ENCODE measurements at places on chromosomes 2 and 18.

GRCh38 chr2:241082341-241083090 lies 19.6 kb downstream of the MTERF4 start:
- DNase-seq = no peak

- no peak for DNase-seq
Measured at GRCh38 chr2:40279001-40279400, 172.9 kb downstream of the SLC8A1 start.

DNA sequence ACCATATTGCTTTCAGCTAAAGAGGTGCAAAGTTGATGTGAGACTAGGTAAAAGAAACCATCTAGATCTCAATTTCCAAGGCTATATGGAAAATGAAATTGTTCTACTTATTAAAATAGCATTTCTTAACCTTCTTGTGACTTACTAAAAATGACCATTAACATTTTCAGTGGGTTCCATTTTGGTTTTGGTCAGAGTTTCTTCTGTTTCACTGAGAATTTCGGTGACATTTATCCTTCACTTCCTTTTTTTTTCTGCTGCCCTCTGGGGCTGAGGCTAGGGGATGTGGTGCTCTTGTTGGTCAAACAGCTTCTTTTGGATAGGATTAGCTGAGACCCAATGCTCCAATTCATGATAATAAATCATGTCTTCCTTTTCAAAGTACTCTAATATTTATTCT lies 44.3 kb upstream of the REL start:
- no peak for DNase-seq

DNA sequence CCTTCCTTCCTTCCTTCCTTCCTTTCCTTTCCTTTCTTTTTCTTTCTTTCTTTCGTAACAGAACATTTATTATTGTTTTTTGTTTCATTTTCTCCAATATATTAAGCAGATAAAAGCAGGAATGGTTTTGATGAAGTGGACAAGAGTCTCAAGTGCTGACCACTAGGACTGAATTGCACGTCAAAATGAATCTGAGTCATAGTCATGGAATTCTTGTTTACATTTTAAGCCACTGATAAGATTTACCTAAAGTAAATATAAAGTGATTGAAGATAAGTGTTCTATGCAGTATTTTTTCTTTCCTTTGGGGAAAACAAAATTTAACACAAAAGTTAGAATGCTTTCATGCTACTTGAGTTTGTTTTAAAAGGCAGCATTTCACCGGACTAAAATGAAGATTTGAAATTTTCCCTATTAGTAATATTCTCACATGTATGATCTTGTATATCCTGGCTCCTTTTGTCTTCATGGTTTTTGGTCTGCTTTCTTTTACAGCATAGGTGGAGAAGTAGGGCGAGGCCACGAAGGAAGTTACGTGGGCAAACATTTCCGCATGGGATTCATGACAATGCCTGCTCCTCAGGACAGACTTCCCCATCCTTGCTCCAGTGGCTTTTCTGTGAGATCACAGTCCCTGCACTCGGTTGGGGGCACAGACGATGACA lies 113.5 kb downstream of the NYAP2 start:
- no peak for DNase-seq

- DNase-seq = no peak
Measured at GRCh38 chr2:237614151-237614720, 13.2 kb upstream of the LRRFIP1 start.

DNA sequence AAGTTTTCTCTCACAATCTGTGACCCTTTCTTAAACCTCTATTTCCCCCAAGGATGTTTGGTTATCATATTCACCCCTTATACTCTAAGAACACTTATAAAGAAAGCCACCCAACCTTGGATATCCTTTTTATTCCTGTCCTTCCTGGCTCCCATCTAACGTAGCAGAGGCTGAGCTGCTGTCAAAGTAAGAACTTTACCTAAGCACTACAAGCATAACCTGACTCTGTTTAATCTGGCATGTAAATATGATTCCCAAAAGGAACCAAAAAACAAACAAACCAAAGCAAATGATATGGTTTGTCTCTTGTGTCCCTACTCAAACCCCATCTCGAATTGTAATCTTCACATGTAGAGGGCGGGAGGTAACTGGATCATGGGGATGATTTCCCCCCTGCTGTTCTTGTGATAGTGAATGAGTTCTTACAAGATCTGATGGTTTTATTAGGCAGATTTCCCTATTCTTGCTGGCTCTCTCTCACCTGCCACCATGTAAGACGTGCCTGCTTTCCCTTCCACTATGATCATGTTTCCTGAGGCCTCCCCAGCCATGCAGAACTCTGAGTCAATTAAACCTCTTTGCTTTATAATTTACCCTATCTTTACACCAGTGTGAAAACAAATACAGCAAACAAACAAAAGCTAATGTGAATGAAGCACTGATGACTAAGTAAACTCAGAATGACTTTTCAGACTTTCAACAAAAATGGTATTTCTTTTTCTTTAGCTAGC lies 72.7 kb upstream of the SPOPL start:
- DNase-seq = no peak

DNA sequence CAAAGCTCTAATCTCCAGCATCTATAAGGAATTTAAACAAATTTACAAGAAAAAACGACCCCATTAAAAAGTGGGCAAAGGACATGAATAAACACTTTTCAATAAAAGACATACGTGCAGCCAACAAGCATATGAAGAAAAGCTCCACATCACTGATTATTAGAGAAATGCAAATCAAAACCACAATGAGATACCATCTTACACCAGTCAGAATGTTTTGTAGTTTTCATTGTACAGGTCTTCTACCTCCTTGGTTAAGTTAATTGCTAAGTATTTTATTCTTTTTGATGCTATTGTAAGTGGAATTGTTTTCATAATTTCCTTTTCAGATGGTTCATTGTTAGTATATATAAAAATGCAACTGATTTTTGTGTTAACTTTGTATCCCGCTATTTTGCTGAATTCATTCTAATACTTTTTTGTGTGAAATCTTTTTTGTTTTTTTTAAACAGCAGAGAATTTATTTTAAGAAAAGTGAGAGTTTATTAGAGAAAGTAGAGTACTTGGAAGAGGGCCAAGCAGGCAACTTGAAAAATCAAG lies 40.7 kb downstream of the SLC39A10 start:
- DNase-seq = no peak

GRCh38 chr18:54330768-54331548 lies 26.7 kb downstream of the STARD6 start:
- no peak for DNase-seq

DNA sequence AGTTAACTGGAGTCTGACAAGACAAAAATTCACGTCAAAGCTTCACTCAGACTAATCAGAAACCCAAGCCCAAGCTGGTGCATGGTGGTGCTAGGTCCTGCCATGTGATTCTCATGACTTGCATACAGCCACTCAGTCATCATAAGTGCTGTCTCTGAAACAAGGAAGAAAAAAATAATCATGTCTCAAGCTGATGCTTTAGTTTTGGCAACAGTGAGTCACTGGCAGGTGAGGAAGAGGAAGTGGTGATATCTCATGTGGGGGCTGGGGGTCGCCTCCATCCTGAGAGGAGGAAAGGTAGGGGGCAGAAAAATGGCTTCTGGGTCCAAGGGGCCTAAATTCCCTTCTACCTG lies 136.3 kb downstream of the TMEM163 start:
- DNase-seq = no peak

GRCh38 chr2:128290356-128290755 lies 28.3 kb downstream of the HS6ST1 start:
- DNase-seq = no peak

GRCh38 chr2:194004590-194005206 lies 1652.3 kb upstream of the SLC39A10 start:
- DNase-seq = no peak

- DNase-seq = no peak
Measured at GRCh38 chr2:119541476-119541875, 2.8 kb upstream of the CFAP221 start.

GRCh38 chr2:20198796-20199632 lies 25.9 kb downstream of the SDC1 start:
- DNase-seq = no peak

DNA sequence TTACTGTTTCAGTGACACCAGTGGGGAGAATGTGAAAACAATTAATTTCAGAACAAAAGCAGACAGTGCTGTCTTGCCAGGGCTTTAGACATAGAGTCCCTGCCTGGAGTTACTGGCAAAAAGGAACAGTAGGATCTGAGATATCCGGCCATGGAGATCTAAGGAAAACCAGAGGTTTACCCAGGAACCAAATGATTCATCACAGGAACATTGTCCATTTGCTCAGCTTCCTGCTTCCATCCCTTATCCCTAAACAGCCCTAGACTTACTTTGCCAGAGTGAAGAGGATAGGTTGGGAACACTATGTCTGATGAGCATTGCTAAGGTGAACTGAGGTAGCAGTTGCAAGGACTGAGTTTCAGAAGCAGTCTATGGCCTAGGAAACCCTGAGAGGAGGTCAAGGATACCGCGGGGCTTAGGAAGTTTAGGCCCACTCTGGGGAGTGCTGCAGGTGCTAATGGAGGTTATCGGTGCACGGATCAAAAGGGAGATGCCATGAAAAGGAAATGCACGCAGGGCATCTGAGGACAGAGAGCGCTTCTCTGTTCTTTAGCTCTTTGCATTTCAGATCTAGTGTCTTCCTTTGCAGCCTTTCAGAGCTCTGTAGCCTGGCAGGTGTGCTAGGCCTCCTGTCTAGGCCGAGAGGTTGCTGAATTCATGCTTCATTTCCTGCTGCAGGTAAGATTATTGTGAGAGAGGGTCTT lies 223.9 kb downstream of the CDCA7 start:
- DNase-seq = no peak

- DNase-seq = no peak
Measured at GRCh38 chr2:85259101-85259590, 68.6 kb downstream of the TGOLN2 start.

DNA sequence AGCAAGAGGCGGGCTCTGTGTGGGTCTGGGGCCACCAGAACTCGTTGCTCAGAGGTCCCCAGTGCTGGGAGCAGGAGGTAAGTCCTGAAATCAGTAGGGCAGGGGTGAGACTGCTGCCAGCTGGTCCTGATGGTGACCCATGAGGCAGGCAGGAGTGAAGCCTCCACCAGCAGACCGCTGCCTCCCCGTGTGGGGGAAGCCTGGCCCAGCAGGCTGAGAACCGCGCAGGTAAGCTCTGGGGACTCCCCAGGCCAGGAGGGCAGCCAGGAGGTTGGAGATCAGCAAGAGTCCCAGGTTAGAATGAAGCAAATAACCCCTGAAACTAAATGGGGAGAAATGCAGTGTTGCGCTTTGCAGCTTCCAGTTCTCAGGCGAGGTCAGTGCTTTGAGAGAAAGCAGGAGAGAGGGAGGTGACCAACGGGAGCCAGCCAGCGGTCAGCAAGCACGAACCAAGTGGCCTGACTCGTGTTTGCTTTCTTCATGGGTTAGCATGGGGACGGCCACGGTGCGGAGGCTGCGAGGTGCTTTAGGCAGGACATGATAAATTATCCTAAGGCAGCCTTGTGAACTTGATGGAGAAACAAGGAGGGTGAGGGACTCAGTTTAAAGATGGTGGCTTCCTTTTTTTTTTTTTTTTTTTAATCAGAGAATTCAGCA lies 26.2 kb downstream of the INHBB start:
- no peak for DNase-seq

DNA sequence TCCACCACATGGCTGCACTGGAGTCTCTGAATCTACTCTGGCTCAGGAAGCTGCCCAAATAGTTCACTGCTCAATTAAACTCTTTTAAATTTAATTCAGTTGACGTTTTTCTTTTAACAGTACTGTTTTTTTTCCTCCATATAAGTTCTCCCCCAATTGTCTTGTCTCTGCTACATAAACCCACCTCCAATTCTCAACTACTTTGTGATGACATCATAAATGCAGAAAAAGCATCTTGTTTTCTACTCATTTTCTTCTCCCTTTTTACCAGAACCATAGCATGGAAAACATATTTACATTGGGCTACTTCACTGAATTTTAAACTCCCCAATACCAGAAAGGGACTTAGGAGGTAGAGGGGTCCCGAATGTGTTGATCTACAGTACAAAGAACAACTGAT lies 270.4 kb downstream of the GPD2 start:
- no peak for DNase-seq

- DNase-seq = no peak
Measured at GRCh38 chr2:202149155-202149762, 76.2 kb downstream of the KIAA2012 start.

GRCh38 chr2:60500861-60501260 lies 52.6 kb downstream of the BCL11A start:
- DNase-seq = no peak

GRCh38 chr2:128549646-128550260 lies 231.1 kb upstream of the HS6ST1 start:
- no peak for DNase-seq

GRCh38 chr2:185201063-185201462 lies 537.5 kb upstream of the FSIP2 start:
- no peak for DNase-seq

GRCh38 chr2:43131051-43131889 lies 95.1 kb downstream of the ZFP36L2 start:
- peak; percentile 84 for DNase-seq

- DNase-seq = no peak
Measured at GRCh38 chr2:12854001-12854530, 137.3 kb downstream of the TRIB2 start.

GRCh38 chr2:24307961-24308360 lies 52.4 kb downstream of the ITSN2 start:
- no peak for DNase-seq

DNA sequence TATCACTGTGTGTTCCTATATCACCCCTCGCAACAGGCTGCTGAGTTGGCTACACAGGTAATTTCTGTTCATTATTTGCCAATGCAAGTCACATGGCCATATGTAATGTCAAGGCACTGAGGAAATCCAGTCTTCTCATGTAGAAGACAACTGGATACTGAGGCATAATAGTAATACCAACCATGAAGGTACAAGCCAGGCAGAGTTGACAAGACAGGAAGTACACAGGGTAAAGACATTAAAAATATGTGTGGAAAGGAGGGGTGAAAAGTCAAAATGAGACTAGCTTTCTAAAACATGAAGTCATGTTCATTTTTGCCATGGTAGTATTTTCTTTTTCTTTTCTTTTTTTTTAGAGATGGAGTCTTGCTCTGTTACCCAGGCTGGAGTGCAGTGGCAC lies 17.5 kb upstream of the RNF138 start:
- no peak for DNase-seq

DNA sequence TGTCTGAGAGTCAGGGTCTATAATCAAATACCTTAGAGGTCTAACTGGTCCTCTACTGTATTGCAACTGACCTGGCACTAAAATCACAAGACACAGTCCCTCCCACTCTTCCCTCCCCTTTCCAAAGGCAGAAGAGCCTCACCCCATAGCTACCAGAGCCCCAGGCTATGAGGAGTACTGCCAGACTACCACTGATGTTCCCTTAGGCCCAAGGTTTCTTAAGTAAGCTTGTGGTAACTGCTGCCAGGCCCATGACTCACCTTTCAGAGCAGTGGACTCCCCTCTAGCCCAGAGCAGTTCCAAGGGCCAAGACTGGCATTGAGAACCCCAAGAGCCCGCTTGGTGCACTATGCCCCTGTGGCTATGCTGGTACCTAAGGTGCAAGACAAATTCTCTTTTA lies 1193.4 kb downstream of the DSC3 start:
- no peak for DNase-seq

- DNase-seq = no peak
Measured at GRCh38 chr2:24228470-24228869, 53.6 kb downstream of the FAM228A start.

- no peak for DNase-seq
Measured at GRCh38 chr2:38850045-38850444, 25.7 kb downstream of the DHX57 start.

Measured in effector memory CD8-positive, alpha-beta T cell (primary cell).